Thoracic aorta (tissue), 2 donors: ENCODE measurements at places on chromosomes 11 and 22. TPM values are rescaled to one million over a fixed set of nuclear protein-coding genes. Genes with fewer than 3 reads are reported as not detected.

Gene TRIM49
- total RNA-seq: not detected

Gene CPT1B
- total RNA-seq: 21.4 TPM

Gene MS4A5
- total RNA-seq: not detected

DNA sequence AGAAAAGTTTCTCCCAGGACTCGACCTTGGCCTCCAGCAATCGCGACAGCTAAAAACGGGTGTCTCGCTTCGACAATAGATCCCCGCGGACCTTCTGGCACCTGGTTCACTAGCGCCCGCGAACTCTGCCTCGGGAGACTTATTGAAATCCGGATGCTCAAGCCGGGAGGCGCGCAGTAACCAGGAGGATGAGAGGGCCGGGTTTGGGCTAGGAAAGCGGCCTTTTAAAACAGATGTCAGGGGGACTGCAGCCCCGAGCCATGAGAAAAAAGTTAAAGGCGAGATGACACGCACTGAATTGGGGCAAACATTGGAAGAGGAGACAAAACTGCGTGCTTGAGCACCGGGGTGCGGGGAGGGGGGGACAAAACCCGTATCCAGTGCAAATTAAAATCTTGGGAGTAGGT, 637 bp upstream of the ZBTB16 start:
- DNase-seq: no peak
